ENCODE measurements at places on chromosomes 3 and 15.

DNA sequence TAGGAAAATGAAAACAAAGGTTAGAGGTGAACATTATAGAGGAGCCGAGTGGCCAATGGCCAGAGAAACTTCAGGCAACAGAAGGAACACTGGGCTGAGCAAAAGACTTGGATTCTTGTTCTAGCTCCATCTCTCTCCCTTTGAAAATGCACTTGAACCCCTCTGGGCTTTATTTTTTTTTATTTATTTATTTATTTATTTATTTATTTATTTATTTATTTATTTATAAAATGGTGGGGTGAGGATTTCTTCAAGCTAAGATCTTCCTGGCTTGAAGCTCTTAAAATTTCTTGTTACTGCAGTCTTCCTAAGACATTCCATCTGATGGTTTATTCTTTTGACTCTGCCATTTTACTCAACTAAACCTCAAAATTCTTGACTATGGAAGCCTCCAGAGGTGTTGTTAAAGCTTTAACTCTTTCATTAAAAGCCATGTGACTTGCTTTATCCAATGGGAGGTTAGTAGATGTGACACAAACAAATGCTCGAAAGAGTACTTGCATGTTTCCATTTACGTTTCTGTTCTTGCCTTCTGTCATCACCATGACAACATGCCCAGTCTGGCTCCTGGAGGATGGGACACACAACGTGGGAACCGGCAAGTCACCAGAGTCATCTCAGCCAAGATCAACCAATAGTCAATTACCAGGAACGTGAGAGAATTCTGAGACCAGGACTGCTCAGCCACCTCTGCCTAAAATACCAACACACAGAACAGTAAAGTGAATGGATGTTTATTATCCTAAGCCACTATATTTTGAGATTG, 325.2 kb upstream of the CTNNB1 start:
- no peak for DNase-seq

GRCh38 chr3:100003609-100004503, 110.4 kb downstream of the FILIP1L start:
- DNase-seq: no peak

DNA sequence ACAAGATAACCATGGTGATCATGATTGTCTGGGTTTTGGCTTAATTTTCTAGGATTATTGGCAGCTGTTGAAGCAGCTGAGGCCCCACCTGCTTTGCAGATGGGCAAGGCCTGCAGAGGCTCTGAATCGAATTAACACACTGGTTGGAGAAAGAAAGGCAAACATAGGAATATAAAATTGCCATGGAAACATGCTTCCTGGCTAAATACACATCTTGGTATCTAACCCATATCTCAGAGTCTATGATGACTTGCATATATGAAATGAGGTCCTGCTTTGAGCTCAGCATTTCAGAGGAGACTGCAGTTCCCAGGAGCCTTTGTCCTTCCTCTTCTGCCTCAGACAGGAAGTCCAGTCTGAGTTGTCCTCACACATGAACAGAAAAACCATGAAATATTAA, 24.3 kb upstream of the SV2B start:
- no peak for DNase-seq

- DNase-seq: no peak
Measured at GRCh38 chr3:177882124-177882648, 654.0 kb upstream of the KCNMB2 start.

DNA sequence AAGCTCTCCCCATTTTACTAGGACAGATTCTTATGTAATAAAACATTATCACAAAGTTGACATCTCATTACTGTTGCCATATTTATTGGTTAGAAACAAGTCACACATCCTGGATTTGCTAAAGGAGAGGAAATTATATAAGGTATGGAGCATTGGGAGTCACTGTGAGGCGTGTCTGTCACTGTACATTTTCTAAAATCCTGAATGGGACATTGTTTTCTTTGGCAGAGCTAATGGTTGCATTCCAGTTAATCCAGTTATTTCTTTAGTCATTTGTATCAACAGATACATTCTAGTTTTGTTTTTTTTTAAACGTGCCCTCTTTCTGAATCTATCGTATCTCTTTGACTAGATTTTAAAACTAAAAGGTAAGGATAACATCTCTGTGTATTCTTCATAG, 70.2 kb upstream of the MITF start:
- DNase-seq: no peak

- no peak for DNase-seq
Measured at GRCh38 chr3:64377942-64378341, 152.7 kb upstream of the PRICKLE2 start.

DNA sequence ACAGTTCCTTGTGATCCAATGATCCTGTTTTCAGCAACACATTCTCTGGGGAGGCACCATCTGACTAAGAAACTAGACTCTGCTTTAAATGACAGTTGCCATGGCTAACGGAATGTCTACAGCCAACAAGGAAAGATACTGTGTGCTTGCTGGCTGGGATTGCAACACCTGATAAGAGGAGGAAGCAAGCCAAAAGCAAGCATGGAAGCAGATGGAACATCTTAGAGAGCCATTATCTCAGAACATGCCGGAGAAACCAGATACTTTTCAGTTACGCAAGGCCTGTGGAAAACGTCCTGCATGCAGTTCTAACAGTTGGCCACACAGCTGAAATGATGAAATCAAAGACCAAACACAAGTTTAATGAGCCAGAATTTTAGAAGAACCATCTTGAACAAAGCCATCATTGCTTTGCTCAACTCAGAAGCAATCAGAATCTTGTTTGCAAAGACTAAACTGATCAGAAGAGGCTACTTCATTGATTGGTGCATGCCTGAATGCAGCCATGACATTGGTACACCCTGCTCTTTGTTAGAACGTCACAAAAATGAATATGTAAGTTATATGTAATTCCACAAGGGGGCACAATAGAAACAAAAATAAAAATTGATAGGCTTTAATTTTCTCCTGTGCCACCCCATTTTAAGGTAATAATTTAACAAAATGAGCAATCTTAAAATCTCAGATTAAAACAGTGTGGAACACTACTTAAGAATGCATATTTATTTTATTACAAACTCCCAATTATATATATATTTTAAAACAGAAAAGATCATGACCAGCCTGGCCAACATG, 50.8 kb downstream of the GXYLT2 start:
- peak; percentile 96 for DNase-seq

DNA sequence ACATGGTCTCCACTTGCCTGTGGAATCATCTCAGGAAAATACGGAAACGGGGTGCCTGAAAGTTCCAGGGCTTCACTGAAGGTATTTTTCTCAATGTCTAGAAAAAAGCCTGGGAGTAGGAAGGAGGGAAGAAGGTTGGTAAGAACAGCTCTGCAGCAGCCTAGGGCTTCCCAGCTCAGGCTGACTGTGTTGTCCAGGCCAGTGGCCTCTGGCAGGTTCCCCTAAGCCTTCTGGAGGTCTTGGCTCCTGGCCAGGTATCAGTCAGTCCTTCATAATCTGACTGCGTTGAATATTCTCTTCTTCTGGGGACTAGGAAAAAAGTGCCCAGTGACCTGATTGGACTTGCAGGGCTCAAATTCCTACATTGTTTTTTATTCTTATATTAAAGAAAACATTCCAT, 38.6 kb downstream of the SSR3 start:
- no peak for DNase-seq

DNA sequence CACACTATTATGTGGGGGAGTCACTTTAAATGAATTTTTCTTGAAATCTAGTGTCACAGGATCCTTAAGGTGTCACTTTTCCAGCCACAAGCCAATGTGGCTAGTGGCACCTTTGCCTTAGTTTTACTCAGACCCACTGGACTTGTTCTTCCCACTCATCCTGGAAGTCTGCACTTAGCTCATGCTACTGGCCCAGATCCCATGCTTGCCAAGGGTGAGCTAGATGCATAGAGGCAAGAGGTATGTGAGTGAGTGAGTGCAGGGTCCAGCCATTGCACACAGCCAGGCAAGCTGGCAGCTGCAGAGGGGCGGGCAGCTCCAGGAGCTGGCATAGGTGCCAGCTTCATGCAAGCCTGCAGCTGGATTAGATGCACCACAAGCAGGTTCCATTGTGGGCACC, 81.0 kb downstream of the CGGBP1 start:
- no peak for DNase-seq

Measured in non-pigmented ciliary epithelial cell (primary cell).